NCI-H524 treated with DMSO at 0.1 percent for 48 hours (cell line): ENCODE measurements at places on chromosomes 4 and X.

DNA sequence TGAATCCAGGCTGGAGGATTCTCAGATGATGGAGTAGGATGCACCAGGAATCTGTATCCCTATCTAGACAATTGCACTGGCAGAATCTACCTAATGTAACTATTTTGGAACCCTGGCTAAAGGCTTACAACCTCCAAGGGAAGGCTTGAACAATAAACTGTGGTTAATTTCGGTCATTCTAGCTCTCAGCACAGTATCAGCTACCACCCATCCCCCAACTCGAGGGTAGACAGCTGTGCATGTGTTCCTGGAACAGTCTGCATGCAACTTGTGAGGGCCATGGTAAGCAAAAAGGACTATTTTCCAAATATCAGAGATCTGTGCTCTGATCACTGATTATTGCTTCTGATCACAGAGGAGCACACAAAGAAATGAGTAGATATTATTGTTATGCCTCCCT, 34.0 kb downstream of the ELF2 start:
- no peak for DNase-seq

GRCh38 chr4:653831-654502, 20.1 kb downstream of the ATP5ME start:
- DNase-seq = no peak

GRCh38 chr4:172998527-172999469, 169.8 kb upstream of the GALNT7 start:
- DNase-seq = no peak

- DNase-seq = no peak
These were observed 115.2 kb upstream of the TBC1D9 start for GRCh38 chr4:140871368-140871767.

GRCh38 chr4:154465085-154465484, 26.5 kb downstream of the DCHS2 start:
- no peak for DNase-seq

GRCh38 chrX:17617806-17618205, 119.5 kb upstream of the SCML1 start:
- no peak for DNase-seq

- DNase-seq = no peak
These were observed 259.5 kb downstream of the RCHY1 start for GRCh38 chr4:75254745-75255144.

GRCh38 chr4:121633653-121634052, 63.1 kb downstream of the ANXA5 start:
- DNase-seq = no peak

- no peak for DNase-seq
These were observed 68.2 kb upstream of the FAM241A start for GRCh38 chr4:112076919-112077608.

GRCh38 chr4:113404167-113404571, 354.7 kb downstream of the ANK2 start:
- DNase-seq = no peak

- DNase-seq = no peak
These were observed 188.2 kb downstream of the ARAP2 start for GRCh38 chr4:36056136-36056535.

DNA sequence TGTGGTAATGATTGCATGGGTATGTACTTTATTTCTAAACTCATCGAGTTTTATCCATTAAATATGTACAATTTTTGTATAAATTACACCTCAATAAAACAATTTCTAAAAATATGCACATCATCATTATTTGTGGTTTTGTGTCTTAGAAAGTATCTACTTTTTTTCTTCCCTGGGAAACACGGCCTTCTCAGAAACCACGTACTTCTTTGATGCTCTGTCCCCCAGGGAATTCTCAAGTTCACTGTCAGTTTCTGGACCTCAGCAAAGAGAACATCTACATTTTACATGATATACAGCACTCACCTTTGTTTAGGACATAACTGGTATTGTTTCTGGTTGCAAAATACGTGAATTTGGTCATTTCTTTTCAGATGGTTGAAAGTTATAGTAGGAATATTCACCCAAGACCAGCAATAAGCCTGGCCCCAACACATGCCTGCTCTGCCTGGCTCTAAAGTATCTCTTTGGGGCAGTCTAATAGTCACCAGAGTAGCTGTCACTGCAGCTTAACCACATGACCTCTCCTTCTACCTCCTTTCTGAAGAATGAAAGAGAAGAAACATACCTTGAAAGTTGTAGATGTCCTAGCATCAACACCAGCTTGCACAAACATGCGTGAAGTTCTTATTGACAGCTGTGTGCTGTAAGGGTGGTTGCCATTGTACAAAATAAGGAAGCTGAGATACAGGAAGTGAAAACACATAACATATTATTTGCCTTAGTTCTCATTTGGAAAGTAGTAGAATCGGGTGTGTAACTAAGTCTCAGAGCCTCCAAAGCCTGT, 48.4 kb upstream of the SPANXN4 start:
- DNase-seq = no peak

DNA sequence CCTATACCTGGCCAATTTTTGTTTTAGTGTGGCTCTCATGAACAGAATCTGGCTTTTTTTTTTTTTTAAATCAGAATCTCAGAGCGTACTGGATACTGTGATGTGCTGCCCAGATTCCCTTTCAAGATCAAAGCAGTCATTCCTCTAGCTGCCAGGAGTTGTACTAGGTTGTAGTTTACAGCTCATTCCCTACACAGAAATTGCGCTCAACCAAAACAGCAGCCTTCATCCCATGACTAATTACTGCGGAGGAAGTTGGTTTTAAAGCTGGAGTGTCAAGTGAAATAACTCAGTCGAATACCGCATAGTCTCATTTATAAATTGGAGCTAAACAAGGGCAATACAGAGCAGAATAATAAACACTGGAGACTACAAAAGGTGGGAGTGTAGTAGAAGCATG, 12.2 kb upstream of the TMPRSS11B start:
- no peak for DNase-seq
